ENCODE measurements at places on chromosomes 4 and X.

DNA sequence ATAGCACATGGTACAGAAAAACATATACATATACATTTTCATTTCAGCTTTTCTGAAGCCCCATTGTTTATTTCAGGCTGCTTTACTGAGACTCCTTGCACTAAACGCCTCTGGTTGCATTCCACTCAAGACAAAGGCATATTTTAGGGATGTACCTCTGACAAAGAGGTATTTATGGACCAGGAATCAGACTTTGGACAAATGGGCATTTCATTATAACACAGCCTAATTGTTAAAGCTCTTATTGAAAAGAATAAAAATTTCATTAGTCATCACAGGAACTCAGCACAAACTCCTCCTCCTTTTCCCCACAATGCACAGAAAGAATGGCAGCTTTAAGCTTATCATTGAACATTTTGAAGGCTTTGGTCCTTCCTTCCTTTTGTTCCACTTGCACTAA lies 62.9 kb upstream of the UGT8 start:
- no peak for DNase-seq

DNA sequence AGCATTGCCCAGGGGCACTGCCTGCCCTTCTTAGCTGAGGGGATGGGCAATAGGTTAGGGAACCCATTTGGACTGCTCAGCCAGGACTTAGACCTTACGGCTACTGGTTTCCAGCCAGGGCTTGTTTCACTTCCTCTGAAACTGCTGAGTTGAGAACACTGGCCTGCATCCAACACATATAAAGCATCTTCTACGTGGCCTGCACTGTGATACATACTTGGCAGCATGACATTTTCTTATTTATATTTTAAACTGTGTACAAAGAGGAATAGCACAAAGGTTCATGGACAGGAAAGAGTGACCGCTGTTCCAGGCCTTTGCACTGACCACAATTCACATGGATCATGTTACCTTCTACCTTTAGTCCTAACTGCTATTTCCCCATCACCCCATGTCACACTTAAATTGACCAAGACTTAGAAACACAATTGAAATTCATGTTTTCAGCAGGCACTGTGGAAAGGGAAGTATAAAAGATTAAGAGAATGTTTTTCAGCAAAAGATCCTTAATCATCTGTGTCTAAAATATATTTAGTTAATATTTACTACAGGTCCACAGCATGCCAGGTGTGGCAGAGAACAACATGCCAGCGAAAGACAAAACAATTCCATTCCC lies 43.7 kb downstream of the NLGN4X start:
- no peak for DNase-seq

- no peak for DNase-seq
Measured at GRCh38 chrX:45007598-45007997, 134.6 kb downstream of the KDM6A start.

- no peak for DNase-seq
Measured at GRCh38 chr4:14072506-14072905, 445.0 kb upstream of the BOD1L1 start.

GRCh38 chr4:111773858-111774257 lies 371.4 kb upstream of the FAM241A start:
- DNase-seq = no peak

DNA sequence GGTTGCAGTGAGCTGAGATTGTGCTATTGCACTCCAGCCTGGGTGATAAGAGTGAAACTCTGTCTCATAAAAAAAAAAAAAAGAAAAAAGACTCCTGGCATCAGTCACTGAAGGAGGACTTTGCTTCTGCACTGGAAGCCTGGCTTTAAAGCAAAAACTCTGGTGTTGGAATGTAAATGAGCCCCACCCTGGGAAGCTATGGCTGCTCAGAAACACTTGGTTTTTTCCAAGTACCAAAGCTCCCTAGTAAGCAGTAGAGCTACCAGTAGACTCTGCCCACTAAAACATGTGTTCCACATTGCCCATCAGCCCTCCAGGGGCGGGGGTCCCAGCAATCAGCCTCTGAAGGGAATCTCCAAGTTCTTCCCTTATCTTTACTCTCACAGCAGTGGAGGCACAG lies 154.4 kb downstream of the SHROOM3 start:
- DNase-seq = no peak

- DNase-seq = no peak
Measured at GRCh38 chr4:25158817-25159216, 1.4 kb downstream of the SEPSECS start.

DNA sequence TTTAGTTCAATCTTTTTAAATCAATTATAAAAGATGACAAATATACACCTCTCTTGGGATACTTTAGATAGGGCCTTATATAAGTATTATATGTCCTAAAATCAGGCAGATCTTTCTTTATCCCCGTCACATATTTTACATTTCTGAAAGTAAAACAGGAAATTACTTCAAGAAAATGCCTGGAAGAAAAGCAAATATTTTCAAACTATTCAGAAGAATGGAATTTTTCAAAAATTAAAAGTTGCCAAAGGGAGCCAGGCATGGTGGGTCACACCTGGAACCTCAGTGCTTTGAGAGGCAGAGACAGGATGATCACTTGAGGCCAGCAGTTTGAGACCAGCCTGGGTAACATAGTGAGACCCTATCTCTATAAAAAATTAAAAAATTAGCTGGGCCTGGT lies 34.4 kb downstream of the MGARP start:
- DNase-seq = no peak

GRCh38 chr4:140408974-140409373 lies 18.5 kb downstream of the CLGN start:
- no peak for DNase-seq

GRCh38 chr4:48499551-48500066 lies 9.6 kb downstream of the ZAR1 start:
- DNase-seq = no peak

- no peak for DNase-seq
Measured at GRCh38 chrX:100995469-100995868, 26.0 kb downstream of the ARL13A start.

- DNase-seq = no peak
Measured at GRCh38 chrX:107674480-107675364, 46.4 kb downstream of the PRPS1 start.

- DNase-seq = no peak
Measured at GRCh38 chr4:118975449-118976192, 87.0 kb downstream of the SYNPO2 start.

GRCh38 chr4:98639523-98639922 lies 18.9 kb downstream of the TSPAN5 start:
- DNase-seq = no peak

- DNase-seq = no peak
Measured at GRCh38 chr4:2868877-2869487, 25.3 kb downstream of the ADD1 start.

DNA sequence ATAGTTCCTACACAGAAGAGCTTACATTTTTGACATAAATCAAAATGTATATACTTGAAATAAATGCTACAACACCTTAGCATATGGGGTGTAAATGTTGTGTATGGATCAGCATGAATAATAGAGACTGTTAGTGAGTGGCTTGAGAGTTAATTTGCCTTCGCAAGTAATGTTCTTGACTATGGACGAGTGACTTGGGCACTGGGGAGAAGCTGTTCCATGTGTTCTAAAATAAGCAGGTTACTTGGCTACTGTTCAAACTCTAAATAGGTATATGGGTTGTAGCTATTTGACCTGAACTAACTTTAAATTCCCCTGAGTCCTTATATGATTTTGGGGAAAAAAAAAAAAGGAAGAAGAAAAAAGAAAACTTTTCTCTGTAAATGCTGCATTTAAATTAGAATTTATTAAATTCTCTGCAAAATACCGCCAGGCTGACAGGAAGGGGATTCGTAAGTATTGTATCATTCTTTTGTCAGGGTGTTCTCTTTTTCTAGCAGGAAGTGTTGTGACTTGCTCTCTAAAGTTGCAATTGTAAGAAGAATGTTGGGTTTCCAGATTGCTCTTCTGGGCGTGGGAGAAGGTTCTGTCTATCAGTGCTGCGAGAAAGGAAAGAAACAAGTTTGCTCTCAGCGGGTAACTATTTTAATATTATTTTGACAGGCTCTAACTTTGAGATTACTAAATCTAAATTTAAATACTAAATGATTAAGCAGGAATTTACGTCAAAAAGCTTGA lies 32.2 kb downstream of the PLS3 start:
- no peak for DNase-seq

GRCh38 chr4:18756671-18757070 lies 735.1 kb upstream of the LCORL start:
- DNase-seq = no peak

DNA sequence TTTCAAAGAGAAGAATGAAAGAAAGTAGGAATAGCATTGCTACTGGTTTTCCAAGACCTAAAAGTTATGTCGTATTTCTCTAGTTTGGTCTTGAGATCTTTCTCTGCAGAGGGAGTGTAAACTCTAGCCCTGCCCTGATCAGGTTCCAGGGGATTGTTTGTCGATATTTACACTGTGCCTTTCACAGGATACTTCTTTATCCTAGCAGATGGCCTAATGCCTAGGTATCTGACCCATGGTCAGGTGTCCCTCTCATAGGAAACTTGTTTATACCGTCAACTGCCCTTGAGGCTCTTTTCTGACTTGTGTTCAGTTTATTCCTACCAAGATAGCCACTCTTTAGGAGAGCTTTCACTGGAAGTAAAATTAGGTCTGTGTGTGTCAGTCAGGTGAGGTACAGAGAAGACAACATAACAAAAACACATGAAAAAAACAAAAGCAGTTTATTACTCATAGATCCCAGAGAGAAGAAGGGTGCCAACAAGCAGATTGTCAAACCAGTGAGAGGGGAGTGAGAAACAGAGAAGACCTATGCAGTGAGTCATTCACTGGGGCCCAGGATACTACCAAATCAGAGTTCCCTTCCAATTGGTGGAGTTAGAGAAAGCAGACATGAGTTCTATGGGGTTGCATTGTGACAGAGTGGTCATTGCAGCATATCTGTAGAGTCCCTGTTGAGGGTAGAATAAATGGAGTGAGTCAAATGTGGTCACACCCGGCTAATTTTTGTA lies 40.6 kb upstream of the THOC2 start:
- no peak for DNase-seq

DNA sequence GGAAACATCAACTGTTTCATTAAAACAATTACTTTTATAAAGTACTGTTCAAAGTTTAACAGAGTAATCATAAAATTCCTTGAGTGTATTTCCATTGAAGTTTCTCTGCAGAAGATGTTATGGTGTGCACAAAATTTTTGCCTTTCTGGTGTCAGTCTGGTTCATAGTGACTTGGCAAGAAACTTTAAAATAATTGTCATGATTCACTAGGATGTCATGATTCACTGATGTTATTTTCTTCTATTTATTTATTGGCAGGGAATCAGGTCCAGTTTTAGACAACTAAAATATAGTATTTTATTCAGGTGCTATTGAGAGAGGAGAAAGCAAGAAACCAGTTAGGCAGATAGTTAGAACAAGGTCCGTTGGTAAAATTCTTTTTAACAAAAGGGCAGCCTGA lies 3.8 kb downstream of the UGT2A1 start:
- DNase-seq = no peak

GRCh38 chr4:88674979-88675378 lies 22.6 kb downstream of the NAP1L5 start:
- DNase-seq = no peak

DNA sequence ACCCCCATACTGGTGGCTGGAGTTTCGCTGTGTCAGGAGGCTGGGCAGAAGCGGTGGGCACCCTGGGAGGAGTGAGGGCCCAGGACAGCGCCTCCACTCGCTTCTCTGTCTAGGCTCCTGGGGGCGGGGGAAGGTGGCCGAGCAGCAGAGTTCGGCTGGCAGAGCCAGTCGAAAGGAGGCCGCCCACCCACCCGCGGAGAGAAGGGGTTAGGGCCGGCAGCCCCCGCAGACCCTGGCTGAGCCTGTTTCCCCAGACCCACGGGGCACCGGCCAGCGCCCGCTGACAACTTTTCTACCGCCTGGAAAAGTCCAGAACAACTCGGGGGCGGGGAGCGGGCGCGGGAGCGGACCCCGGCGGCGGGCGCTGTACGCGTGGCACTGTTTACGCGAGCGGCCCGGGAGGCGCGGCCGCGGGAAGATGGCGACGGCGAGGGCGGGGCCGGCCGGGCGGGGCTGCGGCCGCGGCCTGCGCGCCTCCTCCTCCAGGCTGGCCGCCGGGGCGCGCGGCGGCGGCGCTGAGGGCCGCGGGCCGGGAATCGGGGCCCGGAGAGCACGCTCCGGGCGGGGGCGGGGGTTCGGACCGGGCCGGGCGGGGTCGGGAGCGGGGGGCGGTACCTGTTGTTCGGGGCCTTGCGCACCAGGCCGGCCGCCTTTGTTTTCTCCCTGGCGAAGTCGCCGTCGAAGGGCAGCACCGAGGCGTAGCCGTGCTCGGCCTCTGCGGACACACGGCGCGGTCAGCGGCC lies 628 bp downstream of the MXD4 start:
- no peak for DNase-seq

DNA sequence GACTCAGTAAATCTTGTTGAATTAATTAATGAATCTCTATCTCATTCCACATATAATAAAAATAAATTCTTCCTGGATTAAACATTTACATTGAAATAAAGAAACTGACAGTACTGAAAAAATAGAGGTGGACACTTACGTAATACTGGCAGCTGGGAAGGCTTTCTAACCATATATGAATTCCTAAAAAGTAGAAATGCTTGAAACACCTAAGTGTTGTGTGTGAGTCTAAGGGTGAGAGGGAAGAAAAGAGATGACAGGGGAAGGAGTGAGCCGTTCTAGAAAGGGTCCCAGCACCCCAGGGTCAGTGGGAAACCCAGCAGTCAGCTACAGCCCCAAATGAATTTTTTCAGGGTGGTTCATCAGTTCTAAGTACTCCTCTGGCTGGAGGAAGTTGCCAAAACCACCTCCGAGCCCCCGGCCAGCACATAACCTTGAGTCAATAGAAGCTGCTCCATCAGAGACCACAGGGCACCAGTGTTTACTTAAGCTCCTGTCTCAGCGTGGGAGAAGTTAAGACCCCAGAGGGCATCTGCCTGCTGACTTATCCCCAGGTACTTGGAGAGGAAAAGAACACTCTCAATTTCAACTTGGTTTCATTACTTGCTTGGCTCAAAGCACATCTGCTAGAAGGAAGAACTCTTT lies 18.3 kb downstream of the GAB3 start:
- no peak for DNase-seq

GRCh38 chrX:70960730-70961129 lies 29.8 kb upstream of the SLC7A3 start:
- DNase-seq = no peak

DNA sequence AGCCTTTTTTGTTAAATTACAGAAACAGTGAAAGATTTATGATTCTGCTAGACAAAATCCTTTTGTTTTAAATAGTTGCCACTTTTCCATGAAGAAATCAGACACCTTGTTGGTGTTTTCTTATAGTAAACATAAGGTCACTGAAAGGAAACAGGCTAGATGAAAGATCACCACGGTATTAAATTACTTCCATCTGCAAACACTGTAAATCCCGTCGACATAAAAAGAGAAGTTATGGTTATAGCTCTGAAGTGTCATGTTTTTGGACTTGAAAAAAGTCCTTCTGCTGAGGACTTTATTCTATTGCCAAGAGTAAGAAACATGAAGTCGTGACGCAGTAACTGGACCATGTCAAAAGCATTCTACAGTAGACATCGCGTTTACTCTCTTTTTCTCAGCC lies 567.6 kb upstream of the SLIT2 start:
- no peak for DNase-seq
